ENCODE measurements at places on chromosomes 4 and X.

- no peak for DNase-seq
These were observed 244.2 kb downstream of the ANKRD50 start for GRCh38 chr4:124468360-124468759.

- no peak for DNase-seq
These were observed 113.5 kb downstream of the PRKX start for GRCh38 chrX:3599802-3600430.

GRCh38 chr4:72971572-72971971, 97.9 kb downstream of the COX18 start:
- no peak for DNase-seq

GRCh38 chr4:154999950-155000578, 208.4 kb upstream of the NPY2R start:
- no peak for DNase-seq

DNA sequence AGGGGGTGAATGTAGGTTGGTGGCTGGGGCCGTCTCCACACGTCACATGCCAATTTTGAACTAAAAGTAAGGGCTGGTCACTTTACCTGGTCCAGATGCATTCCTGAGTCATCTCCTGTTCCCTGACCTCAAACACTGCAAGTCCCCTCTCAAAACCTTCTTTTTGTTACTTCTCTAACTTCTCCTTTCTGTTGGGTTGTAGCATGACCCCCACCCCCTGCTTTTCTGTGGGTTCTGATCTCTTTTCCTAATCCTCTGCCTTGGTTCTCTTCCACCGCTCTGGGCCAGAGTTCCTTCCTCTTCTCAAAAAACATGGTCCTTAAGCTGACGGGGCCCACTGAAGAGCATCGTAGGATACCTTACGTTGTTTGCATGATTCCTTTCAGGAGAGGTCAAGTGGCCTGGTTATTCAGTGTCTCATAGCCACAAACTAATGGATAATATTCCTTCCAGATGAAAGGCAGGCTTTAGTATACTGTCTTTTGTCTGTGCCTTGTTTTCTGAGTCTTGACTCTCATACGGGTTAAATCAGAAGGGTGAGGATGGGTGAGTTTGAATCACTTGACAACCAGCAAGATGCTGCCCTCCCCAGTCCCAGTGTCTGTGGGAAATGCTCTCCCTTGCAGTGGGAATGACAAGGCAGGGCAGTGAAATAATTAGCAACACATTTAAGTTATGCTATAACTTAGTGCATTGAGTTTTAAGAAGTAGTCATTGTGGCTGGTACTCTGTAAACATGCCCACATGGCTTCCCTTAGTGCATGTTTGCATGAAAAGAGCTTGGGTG, 15.1 kb downstream of the SMS start:
- no peak for DNase-seq

DNA sequence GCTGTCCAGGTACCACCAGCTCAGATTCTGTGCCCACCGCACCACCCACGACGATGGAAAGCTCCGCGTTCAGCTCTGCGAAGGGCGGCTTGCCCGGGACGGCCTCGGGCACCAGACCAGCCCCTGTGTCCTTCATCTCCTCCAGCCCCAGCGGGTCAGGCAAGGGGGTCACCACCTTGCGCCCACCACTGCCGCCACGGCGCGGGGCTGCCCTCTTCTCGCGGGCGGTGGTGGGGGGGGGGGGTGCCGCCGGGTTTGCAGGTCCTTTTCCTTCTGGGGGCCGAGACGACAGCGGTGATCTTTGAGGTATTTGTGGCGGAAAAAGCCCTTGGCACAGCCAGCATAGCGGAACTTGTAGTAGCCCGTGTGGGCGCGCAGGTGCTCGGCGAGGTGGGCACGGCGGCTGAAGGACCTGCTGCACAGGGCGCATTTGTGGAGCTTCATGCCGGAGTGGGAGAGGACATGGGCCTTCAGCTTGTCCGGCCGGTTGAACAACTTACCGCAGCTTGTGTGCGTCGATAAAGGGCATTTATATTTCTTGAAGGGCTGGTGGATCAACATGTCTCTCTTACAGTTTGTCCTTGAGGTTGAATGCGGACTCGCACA, 50.9 kb downstream of the CFAP299 start:
- no peak for DNase-seq

DNA sequence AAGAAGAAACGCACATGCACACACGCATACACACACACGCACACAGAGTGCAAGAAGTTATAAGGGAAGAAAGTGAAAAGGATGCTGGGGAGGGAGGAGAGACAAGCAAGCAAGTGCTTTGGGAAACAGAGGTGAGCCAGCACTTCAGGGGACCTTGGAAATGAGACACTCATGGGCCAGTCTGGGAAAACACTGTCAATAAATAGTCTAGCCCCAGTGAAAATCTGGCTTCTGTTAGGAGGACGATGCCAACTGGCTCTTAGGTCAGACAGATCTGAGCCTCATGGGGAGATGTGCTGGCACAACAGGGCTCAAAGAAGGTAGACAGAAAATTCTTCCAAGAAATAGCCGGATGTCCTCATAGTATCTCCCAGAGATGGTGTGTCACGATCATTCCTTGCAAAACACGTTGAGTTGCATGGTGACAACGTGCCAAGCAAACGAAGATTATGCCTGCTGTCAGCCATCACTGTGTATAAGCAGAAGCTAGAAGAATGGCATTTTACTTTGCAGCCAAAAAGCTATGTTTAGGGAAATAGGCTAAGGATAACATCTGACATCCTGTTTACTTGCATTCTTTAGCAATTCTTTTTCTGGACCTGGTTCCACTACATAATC, 557 bp upstream of the ARHGEF6 start:
- DNase-seq: no peak

GRCh38 chr4:118589471-118590055, 95.6 kb upstream of the METTL14 start:
- DNase-seq: no peak

GRCh38 chrX:25096522-25097045, 80.8 kb upstream of the ARX start:
- DNase-seq: no peak

GRCh38 chr4:5387457-5387856, 320.9 kb downstream of the EVC2 start:
- DNase-seq: no peak

DNA sequence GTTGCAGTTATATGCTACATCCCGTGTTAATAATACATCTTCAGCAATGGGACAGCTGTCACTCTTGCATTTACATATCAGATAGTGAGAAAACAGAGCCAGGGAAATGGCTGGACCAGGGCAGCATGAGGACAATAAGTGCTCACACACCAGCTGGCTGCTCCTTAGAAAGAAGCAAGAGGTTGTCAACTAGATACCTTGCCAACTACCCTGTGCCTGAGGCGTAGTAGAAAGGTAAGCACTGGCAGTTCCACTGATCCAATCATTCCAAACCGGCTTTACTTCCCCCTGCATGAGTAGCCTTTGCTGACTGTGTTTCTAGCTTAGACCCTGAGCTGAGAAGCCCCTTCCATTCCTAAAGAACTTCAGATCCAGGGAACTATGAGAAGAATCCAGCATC, 52.2 kb upstream of the FGF13 start:
- DNase-seq: no peak

GRCh38 chrX:131061306-131061705, 3.2 kb downstream of the ARHGAP36 start:
- no peak for DNase-seq

GRCh38 chr4:99054428-99054994, 34.1 kb downstream of the ADH5 start:
- no peak for DNase-seq

- no peak for DNase-seq
These were observed 77.5 kb downstream of the HTRA3 start for GRCh38 chr4:8346838-8347605.

- no peak for DNase-seq
These were observed 3.4 kb downstream of the SORCS2 start for GRCh38 chr4:7195546-7196287.

DNA sequence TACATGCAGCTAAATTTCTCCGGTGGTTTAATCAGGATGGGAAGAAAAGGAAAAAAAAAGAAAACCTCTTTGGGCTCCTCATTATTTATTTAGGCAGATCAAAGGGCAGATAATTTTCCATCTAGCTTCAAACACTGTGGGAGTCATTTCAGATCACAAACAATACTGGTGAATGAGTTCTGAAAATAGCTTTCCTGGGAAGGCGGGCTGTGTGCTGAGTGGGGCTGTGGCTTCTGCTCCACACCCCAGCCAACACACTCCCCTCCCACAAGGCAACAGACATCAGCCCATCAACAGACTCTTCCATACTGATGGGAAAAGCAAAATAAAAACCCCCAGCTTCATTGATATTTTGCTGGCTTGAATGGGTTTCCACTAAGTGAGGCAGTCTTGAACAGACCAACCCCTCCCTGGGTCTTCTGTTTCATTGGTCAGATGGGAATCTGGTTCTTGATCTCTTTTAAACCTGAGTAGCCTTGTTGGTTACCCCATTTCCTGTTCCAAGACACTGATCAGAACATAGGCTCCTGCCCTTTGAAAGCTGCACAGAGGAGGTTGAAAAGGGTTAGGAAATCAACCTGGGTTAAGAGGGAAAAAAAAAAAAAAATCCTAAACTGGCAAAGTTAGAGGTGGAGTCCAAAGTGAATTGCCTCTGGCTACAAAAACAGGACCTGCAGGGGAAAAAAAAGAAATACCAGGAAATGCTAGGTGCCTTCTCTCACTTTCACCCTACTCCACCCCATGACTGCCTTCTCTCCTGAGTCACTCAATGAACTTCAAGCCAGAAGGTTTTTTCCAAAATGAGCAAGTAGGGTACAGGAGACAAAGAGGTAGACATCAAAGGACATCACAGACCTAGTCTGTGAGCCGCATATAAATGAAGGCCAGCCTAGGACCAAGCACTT, 20.0 kb downstream of the AMOT start:
- DNase-seq: no peak

GRCh38 chr4:16909281-16909680, 10.8 kb upstream of the LDB2 start:
- no peak for DNase-seq

DNA sequence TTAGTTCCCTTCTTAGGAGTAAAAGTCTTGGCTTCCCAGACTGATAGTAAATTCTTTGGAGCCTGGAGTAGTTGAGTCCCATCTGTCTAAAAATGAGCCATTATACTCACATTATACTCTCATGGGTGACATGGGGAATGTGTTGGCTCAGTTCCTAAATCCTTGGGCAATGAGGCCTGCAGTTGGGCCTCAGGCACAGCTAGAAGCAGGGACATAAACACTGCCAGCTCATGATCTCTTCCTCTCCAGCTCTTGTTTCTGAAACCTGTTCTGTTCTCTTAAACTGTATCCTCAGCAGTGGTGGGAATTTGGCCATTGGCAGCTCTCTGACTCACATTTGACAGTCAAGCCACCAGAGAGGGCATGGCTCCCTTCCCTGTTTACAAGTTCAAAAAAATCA, 212.5 kb downstream of the SPATA18 start:
- no peak for DNase-seq

- DNase-seq: no peak
These were observed 5.7 kb downstream of the RAB40A start for GRCh38 chrX:103513476-103514108.

DNA sequence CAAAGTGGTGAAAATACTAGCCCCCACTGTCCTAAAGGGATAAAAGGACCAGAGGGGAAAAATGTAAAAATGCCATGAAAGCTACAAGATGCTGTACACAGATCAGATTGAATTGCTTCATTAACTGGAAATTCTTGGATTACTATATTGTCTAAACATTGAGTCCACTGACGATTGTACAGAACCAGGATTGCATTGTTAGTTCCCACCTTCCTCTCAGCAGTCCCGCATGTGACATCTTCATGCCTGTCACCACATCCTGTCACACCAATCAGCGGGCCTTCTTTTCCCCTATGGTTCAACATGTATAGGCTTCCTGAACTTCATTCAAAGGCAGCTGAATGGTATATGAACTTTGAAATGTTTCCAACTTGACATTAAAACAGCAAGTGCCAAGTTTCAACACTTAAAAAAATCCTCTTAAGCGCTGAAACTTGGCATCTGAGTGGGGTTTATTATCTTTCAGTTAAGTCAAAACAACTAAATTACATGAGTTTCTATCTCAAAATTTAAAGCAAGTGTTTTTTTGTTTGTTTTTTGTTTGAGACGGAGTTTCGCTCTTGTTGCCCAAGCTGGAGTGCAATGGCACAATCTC, 24.6 kb downstream of the ZRSR2 start:
- DNase-seq: no peak

DNA sequence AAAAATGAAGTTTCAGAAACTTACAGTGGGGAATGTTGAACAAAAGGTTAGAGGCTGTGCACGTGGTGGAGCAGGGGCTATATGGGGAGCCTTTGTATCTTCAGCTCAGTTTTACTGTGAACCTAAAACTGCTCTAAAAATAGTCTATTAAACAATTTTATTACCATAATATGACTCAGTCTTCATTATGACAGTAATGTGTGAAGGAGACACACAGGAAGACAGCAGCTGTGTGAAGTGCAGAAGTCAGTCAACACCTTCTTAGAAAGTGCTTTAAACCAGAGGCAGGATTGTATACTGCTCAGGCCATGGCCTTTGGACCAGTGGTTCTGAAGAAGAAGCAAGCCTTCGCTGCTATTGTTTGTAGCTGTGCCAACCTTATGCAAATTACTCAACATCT, 89.7 kb downstream of the ARHGAP10 start:
- DNase-seq: no peak

DNA sequence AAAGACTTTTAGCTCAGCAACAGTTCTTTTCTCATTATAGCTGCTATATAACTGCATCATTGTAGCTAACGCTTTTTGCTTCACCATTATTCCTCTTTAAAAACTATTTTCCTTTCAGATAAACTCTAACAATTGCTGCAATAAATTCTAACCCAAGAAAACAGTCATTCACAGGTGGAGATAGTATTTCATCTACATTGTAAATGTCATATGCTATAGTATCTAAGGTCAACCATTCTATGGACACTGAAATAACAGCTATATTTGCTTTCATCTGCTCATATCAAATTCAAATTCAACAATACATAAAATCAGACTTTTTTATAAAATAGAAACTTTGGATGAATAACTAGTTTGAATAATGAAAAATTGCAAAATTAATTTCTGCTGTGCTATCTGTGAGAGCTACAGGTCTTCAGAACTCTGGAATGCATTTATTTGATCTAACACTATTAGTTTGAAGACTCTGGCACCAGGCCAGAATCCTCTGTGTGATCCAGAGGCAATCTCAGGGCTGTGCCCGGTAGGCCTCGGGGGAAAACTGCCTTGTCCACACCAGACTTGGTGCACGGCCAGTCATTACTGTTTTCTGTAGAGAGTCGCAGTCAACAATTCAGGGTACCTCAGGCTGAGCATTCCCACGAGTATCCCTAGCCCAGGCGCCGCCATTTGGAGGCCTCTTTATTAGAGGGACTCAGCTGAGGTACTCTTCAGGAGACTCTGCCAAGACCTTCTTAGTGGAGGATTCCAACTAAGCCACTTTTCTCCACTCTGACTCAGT, 332.4 kb downstream of the SLC7A11 start:
- DNase-seq: no peak

DNA sequence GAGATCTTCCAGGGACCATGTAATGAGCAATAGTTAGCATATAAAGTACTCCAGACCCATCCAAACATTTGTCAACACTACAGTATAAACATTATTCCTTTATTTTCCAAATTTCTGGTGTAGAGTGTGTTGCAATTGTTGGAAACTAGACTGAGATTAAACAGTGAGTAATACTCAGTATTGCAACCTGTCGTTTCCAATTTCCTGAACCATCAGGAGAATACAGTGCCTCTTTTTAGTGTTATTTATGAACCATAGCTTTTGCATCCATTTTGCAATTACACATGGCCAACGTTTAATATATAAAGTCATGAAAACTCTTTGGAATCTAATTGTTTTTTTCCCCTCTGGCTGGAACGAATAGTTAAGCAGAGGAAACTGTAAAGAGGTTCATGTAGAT, 58.3 kb upstream of the DHRSX start:
- no peak for DNase-seq

Data from stimulated activated CD4-positive, alpha-beta T cell treated with anti-CD3 and anti-CD28 coated beads, Interleukin-12 subunit alpha, Interleukin-12 subunit beta, amount 100 ng/mL, for 48 hours (primary cell).